Activated gamma-delta T cell treated with anti-CD3 and anti-CD28 coated beads, Interleukin-2, amount 50 U/mL, for 16 hours (primary cell): ENCODE measurements at places on chromosomes 7 and 10.

DNA sequence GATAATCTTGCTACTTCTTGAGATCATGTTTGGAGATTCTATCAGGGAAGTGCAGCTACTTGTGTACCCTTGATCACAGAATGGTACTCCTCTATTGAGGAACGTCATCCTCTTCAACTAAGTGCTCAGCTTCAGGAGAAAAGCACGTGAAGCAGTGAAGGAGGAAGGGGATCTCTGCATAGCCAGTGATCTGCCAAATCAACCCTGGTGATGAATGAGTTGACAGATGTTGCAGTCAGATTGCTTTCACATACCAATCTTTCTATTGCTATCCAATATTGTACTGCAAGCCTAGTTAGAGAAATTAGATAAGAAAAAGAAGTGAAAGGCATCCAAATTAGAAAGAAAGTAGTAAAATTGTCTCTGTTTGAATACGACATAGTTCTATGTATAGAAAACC, 309.4 kb downstream of the TWIST1 start:
- DNase-seq, result no peak

DNA sequence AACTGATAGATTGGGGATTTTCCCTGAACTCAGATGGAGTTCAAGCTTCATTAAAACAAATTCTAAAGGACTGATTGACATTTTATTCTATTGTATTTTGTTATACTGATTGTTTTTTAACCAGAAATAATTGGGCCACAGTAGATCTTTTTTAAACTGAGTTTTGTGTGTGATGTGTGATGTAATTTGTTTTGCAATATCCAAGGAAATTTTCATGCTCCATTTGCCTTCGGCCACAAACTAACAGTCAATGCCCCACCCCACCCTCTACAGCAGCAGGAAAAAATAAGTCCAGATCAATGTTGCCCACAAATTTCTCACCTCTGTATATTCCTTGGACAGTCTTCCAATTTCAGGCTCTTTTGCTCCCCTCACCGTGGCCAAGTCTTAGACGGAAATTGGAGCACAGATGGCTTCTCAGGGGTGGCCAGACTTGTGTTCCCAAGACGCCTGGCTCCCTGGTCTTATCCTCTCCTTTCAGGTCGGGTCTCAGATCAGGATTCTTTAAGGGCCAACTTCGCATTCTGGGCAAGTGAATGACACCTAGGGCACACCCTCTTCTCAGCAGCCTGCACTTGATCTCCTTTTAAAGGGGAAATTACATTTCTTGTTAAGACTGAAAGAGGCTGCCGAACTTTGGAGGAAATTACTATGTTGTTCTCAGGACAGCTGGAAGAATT, at the start of gene SVOPL:
Gene SVOPL, minus strand, starts transcription at position 506 of the 680 bp plus-strand sequence. CDS start 22,317 bp downstream, outside the sequence.
- no peak for DNase-seq

GRCh38 chr7:121081327-121081936, 92.9 kb downstream of the CPED1 start:
- no peak for DNase-seq

DNA sequence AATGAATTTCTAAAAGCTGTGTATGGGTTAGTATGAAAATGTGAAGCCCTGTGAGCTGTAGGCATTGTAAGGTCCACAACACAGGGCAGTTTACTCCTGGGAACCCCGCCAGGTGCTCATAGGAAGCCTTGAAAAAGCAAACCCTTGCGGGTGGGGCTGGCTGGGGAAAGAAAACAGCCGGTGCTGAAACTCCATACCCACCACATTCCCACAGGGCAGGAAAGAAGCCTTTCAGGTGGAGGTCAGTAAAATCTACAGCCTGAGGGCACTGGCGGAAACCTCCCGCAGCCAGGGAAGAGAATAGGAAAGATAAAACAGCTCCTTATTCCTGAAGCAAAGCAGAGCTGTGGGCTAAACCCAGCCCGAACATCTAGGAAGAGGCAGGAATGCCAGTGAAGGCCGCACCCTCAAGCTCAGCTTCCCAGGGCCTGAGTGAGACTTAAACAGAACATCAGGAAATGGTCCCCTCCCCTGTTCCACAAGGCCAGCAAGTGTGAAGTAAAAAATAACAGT, 34.7 kb downstream of the PODXL start:
- DNase-seq, result no peak

GRCh38 chr7:155426543-155427410, 31.2 kb upstream of the EN2 start:
- DNase-seq, result no peak

- DNase-seq, result no peak
Observed at GRCh38 chr7:20797462-20798080, 10.9 kb upstream of the SP8 start.
